ENCODE measurements at places on chromosomes 7 and 10.

DNA sequence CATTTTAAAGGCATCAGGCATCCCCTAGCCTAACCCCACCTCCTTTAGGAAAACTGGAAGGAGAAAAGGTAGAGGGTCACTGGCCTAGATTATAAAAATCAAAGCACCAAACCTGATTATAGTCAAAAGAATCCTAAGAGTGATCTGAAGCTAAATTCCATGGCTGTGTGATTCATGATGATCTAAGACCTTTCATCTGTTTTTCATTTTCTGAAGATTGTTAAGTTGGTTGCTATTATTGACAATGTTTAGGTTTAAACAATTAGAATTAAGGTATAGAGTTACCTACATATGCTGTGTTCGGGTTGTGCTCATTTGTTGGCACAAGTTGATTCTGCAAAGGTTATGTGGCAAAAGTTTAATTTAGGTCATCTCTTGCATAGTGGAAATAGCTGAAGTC, 148.7 kb downstream of the BICC1 start:
- no peak for DNase-seq

GRCh38 chr10:79457256-79457785, 11.9 kb upstream of the ZCCHC24 start:
- DNase-seq, result no peak

- no peak for DNase-seq
Measured at GRCh38 chr7:135236727-135237126, 3.1 kb downstream of the STRA8 start.

GRCh38 chr7:111796671-111797070, 234.4 kb upstream of the IMMP2L start:
- no peak for DNase-seq

DNA sequence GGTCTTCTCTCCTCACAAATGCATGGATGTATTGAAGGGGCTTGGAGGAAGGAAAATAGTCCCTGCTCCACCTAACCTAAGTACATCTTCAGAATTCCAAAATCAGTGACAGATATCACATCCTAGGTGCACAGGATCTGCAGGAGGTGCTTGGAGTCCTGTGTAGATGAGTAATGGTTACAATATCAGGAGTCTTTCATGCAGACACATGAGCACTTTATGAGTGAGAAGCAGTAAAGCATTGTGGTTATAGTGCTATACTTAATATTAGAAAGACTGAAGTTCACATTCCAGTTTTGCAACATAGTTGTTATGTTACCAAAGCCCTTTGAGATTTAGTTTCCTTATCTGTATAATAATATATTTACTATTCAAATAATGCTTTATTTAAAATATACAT, 516.7 kb downstream of the NEBL start:
- no peak for DNase-seq

DNA sequence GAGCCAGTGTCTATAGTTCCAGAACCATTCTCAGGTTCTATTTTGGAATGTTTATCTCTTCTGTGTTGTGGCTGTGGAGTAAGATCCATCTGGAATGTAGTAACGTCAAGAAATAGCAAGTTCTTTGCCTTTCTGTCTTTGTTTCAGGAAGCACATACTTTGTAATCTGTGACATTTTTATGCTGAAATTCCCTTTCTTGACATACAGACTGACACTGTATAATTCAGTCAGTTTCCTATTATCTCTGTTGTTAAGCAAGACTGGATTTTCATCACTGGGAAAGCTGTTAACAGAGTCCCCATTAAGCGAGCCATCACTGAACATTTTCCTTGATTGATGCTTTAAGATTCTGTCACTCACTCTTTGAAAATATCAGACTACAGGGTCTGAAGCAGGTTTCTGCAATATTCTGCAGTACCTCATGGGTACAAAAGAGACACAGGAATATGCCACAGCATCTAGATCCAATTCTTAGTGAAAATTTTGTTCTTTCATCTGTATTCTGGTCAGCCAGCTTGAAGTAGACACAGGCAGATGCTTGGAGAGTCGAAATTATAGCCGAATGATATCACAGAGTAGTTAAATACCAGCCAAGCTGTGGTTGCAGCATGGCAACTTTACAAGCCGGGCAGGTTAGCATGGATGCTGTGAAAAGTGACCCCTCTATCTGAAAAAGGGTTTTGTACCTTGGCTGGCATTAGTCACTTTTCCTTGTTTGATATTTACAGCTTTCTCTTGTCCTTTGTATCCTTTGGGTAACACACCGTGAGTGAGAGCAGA, 62.6 kb downstream of the CACNB2 start:
- no peak for DNase-seq

DNA sequence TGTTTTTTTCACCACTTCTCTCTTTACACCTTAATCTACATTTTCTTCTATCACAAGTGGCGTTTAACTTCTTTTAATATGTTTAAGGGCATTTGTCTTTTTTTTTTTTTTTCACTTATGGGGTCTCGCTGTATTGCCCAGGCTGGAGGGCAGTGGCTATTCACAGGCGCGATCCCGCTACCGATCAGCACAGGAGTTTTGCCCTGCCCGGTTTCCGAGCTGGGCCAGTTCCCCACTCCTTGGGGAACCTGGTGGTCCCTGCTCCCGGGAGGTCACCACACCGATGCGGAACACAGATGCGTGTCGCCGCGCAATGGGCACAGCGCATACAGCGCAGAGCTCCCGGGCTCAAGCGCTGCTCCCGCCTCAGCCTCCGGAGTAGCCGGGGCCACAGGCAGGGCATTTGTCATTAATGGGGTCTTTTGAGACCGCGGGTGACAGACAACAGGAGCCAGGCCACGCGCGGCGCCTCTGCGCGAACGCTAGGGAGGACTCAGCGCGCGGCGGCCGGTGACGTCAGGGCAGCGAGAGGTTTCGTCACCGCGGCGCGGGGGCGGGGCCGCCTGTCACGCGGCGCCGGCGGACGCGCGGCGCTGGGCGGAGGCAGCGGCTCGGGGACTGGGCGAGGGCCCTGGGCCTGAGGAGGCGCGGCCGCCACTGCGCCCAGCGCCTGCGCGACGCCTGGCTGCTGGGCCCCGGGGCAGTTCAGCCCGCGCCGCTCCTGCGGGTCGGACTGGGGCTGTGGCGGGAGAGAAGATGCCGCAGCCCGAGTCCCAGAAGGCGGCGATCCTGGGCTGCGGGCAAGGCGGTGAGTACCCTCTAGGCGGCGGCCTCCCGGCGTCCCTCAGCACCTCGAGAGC, at the start of gene GALNT11:
Gene GALNT11 (plus strand): TSS at position 598 of the 860 bp plus-strand sequence. CDS start 68,554 bp downstream, outside the sequence.
- DNase-seq, result no peak

DNA sequence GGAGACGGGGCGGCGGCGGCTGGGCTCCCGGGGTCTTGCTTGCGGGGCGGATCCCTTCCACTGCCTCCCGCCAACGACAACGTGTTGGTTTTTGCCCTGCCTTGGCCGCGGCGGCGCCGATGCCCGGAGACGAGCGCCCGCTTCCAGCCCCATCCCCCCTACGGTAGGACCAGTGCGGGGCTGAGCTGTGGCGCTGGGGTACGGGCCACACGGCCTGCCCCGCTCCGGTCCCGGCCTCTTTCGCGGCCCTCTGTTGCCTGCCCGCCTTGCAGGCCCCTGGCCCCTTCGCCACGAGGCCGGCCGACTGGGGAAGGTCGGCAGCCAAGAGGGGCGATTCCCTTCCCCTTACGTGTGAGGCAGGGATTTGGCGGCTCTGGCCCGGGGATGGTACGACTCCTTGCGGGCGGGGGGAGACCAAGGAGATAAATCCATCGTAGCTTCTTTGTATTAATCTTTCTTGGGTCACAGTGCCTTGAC, 488 bp downstream of the EIF4H start:
- DNase-seq, result no peak

DNA sequence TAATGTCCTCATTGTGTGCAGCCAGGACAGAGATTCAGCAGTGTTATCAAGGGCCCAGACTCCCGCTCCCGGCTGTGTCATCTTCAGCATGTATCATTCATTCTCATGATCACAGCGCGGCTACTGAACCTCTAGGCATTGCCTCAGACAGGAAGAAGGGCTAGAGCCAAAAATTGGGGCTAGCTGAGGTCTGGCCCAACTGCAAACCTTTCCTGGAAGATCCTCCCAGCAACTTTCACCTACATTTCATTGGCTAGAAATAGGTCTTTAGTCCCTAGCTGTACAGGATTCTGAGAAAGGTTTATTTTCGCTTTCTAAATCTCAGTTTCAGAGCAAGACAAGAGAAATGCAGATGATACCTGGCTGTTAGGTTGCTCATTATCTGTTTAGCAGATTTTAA, 81.9 kb downstream of the CREM start:
- DNase-seq, result no peak

DNA sequence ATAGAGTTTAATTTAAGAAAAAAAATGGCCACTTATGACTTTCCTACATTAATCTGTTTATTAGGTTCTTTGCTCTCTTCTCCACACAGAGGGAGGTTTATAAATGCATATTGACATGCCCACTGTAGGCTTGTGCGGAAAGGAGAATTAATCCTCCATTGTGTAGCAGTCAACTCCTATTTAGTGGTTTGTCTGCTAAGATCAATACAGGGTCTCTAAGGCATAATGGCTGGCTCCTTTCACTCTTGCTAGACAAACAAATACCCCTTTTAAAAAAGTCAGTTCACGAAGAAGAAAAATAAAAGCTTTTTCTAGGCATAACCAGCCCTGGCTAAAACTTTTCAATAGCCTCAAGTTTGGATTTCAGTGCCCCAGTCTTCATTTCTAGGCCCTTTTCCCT, 141.6 kb downstream of the TSPAN12 start:
- no peak for DNase-seq

- DNase-seq, result no peak
Measured at GRCh38 chr7:122790132-122790531, 87.4 kb upstream of the RNF148 start.

GRCh38 chr7:108351729-108352131, 104.5 kb downstream of the NRCAM start:
- DNase-seq, result no peak

DNA sequence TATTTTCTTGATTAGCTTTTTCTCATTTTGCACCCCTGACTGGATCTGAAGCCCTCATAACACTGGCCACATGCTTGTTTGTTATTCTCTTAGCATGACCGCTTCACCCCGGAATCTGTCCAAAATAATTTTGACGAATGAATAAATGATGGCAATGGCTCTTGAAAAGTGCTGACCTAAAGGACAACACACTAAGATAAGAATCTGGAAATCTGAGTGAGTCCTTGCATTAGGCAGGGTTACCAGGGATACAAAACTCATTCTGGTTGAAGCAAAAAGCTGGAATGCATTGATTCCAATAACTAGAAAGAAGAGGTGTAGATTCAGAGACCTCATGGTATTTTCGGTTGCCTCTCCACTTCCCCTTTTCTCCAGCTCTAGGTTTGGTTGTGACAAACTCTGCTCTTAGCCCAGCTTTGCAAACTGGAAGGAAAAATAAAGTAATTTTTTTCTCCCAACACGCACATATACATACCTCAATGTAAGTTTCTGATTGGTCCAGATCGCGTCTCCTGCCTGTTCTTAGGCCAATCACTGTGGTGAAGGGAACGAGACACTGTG, 157.4 kb downstream of the SKIDA1 start:
- DNase-seq, result no peak

DNA sequence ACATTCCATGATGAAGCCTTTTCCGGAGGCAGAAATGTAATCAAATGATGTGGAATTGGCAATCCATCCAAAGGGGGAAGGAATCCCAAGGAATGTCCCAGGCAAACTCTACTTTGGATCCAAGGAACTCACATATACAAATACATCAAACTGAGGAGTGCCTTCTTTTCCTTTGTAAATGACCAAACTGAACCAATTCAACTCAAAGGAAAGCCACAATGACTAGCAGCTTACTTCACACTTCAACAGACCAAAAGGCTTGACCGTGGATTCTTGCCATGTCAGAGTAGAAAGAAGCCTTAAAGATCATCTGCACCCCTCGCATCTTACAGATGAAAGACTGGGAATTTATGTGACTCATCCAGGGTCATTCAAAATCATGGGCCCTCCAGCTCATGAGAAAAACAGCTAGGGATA, 79.7 kb upstream of the MACROH2A2 start:
- DNase-seq, result no peak

DNA sequence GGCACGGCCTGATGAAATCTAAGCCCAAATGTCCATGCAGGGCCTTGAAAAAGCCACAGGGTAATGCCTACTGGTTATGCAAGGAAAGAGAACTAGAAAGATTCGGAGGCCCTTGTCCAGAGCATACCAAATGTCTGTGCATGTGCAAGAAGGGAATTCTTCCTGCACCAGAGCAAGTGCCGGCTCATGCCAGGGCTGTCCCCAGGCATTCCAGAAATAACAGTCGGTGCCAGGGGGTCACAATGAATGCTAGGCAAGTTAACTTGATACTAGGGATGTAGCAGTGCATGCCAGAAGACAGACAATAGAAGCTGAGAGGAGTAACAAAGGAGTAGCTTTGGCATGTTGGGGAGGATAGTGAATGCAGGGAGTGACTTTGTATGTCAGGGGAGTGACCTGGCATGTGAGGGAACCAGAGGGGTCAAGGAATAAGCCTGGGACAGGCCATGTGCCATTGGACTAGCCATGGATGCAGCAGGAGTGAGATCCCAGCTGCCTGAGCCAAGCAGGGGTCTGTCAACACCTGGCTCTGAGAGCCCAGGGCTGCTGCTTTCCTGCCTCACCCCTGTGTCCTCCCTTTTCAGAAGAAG, 119.5 kb upstream of the UNC5B start:
- no peak for DNase-seq

GRCh38 chr7:100971111-100972001, 2.0 kb downstream of the MUC12 start:
- DNase-seq, result no peak

GRCh38 chr7:47940088-47941013, 7.9 kb downstream of the PKD1L1 start:
- no peak for DNase-seq

DNA sequence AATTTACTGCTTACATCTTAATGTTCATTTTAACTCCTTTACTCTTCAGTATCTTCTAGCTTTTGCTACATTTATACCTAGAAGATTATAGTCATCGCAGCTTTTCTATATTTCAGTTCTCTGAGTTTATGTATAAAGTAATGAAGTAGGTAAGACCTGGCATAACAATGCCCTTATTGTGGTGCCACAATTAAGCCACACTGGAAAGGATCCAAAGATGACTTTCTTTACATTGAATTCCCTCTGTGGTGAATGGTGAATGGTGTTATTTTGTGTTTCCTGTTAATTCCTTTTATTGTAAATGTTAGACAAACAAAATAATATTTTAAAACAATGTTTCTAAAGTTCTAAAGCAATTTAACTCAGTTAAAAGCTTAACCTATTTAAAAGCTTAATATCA, 36.2 kb downstream of the SEMA3D start:
- DNase-seq, result no peak

GRCh38 chr10:87095236-87095945, 385 bp downstream of the SHLD2 start:
- DNase-seq, result peak; percentile 50

- peak; percentile 45 for DNase-seq
Measured at GRCh38 chr7:135976312-135977006, 700 bp downstream of the MTPN start.

All from GM12864 (cell line).